Activated naive CD4-positive, alpha-beta T cell treated with anti-CD3 and anti-CD28 coated beads, Interleukin-2, amount 50 U/mL, for 16 hours (primary cell): ENCODE measurements at places on chromosomes 2 and 18.

DNA sequence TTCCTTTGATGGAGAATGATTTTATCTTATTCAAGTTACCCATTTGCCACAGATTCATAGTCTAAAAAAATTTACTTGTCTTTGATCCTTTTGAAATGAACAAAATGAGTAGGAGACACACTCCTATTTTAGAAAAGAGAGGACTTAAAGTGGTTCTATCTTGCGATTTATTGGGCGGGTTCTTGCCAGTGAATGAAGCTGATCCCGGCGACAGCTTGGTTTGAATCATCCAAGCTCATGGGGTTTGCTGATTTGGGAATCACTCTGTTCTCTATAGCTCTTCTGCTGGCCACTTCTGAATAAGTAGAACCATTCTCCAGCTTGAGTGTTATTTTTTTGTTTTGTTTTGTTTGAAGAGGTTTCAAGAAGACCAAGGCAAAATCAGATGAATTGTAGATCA lies 25.5 kb upstream of the PPP1CB start:
- no peak for DNase-seq

- no peak for DNase-seq
Measured at GRCh38 chr2:165655661-165656060, 138.4 kb downstream of the GALNT3 start.

DNA sequence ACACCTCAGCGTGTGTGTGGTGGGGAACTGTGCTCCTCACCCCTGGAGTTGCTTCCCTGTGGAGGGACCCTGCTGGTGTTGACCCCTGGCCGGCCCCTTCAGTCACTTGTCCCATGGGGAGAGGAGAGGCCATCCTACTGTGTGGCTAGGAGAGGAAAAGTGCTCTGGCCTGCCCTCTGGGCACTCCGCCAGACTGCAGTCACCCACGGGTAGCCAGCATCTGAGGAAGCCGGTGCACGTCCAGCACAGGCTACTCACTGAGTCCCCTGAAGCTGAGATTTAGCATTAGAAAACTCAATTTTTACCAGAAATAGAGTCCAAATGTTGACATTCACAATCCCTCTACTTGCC lies 211.5 kb upstream of the RAB6C start:
- no peak for DNase-seq

DNA sequence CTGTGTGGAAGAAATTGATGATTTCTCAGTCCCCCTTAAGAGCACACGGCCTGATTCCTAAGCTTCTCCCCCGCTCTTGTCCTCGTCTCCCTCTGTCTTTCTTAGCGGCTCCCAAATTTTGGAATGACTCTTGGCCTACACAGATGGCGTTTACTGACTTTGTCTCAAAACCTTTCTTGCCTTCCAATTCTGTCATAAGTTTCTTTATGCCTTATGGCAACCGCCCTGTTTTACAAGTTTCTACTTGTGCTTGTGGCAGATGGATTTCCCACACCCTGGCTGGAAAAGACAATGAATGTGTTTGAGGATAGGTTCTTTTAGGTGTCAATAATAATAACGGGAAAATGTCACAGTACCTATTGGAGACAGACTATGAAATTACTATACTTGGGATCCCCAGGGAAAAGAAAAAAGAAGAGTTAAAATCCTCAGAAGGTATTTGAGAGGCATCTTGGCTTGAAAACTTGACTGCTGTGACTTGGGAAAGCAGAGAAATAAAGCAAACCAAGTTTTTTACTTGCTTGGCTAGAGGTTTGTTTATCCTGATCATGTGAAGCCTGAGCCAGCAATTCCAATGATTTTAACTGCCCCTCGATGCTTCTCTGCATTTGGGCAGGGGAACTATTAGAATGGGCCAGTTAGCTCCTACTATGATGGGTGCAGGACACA lies 276.4 kb downstream of the HRH4 start:
- DNase-seq = no peak

GRCh38 chr2:175143191-175143590 lies 24.8 kb downstream of the ATF2 start:
- DNase-seq = no peak

- no peak for DNase-seq
Measured at GRCh38 chr2:241051578-241052487, 50.3 kb downstream of the MTERF4 start.
